Activated T-helper 2 cell treated with anti-CD3 and anti-CD28 coated beads, Interferon-gamma antibody, Interleukin-2, Interleukin-4, amounts not matched to agents 10 μg/mL and 5 μg/mL and 100 μg/mL, durations not matched to agents 14 hours and 24 hours and 36 hours (primary cell): ENCODE measurements at places on chromosomes 16 and 17. TPM values are rescaled to one million over a fixed set of nuclear protein-coding genes. Genes with fewer than 3 reads are reported as not detected.
A peak's percentile ranks its signal among the peaks of the same experiment; 100 is the strongest.

GRCh38 chr16:32116080-32116479 lies 137.0 kb upstream of the TP53TG3D start:
- DNase-seq, result no peak
- peaks cover 6% of the 10 kb centered on the region for H3K27me3 ChIP-seq
- no peaks in the 10 kb centered on the region for H3K36me3 ChIP-seq
- peak overlapping the region; percentile 45 for H3K4me3 ChIP-seq

GRCh38 chr16:24514096-24514495 lies 25.3 kb upstream of the RBBP6 start:
- DNase-seq, result no peak
- no peak overlapping the region for H3K27ac ChIP-seq
- no peaks in the 10 kb centered on the region for H3K36me3 ChIP-seq
- H3K4me3 ChIP-seq, result no peak overlapping the region
- peaks cover 4% of the 10 kb centered on the region for H3K4me1 ChIP-seq

- no peak overlapping the region for H3K27ac ChIP-seq
- H3K4me1 ChIP-seq, result peaks cover 9% of the 10 kb centered on the region
- no peak for DNase-seq
- no peak overlapping the region for H3K4me3 ChIP-seq
- H3K36me3 ChIP-seq, result peaks cover 6% of the 10 kb centered on the region
These were observed 147.7 kb downstream of the SKAP1 start for GRCh38 chr17:48282303-48282702.

- DNase-seq, result no peak
- peaks cover 26% of the 10 kb centered on the region for H3K27me3 ChIP-seq
These were observed 16.7 kb downstream of the MMP28 start for GRCh38 chr17:35778641-35779196.

- DNase-seq, result peak; percentile 36
- peak overlapping the region; percentile 17 for H3K4me3 ChIP-seq
- H3K27ac ChIP-seq, result no peak overlapping the region
- peaks cover 17% of the 10 kb centered on the region for H3K27me3 ChIP-seq
These were observed 94.1 kb downstream of the MRM3 start for GRCh38 chr17:876272-876671.

- H3K36me3 ChIP-seq, result no peaks in the 10 kb centered on the region
- no peaks in the 10 kb centered on the region for H3K27me3 ChIP-seq
These were observed 34.3 kb upstream of the WSCD1 start for GRCh38 chr17:6035801-6036394.

DNA sequence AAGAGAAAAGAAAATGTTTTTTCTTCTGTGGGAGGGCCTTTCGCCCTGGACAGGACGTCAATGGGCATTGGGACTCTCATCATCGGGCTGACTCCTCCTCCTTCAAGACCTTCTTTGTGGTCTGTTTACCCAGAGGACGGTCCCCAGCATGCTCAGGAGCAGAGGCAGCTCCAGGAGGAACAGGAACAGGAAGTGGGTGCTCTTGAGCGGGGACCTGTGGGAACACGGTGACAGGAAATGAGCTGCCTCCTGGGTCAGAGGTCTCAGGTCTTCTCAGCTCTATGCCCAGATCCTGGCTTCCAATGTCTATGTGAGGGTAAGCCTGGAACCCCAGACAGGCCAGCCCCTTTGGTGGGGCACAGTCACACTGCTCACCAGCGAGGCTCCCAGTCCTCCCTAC lies 12.2 kb downstream of the CD300LD start:
- DNase-seq, result no peak
- no peak overlapping the region for H3K27ac ChIP-seq
- peaks cover 7% of the 10 kb centered on the region for H3K4me1 ChIP-seq
- H3K27me3 ChIP-seq, result peaks cover 9% of the 10 kb centered on the region

- peak overlapping the region; percentile 90 for H3K27ac ChIP-seq
- H3K27me3 ChIP-seq, result no peaks in the 10 kb centered on the region
- H3K4me3 ChIP-seq, result peak overlapping the region; percentile 91
- no peak for DNase-seq
- H3K36me3 ChIP-seq, result peaks cover 6% of the 10 kb centered on the region
- H3K4me1 ChIP-seq, result peaks cover 24% of the 10 kb centered on the region
These were observed 28.3 kb upstream of the ST6GALNAC1 start for GRCh38 chr17:76671912-76672262.

DNA sequence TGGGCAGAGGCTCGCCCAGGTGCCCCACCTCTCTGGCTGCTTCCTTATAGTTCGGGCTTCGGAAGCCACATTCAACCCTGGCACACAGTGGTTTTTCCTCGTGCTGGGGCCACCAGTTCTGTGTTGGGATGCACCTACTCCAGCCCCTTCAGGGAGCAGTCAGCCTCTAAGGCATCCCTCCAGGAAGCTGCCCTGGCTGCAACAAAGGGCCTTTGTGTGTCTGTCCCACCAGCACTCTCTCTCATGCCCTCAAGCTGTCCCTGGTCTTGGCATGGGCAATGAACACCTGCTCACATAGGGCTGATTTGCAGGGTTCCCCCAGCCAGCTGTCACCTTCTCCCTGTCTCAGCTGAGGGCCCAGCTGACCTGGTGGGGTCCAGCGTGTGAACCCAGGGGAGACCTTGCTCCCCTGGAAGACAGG lies 754 bp upstream of the NOXO1 start:
- peaks cover 5% of the 10 kb centered on the region for H3K4me1 ChIP-seq
- peaks cover 30% of the 10 kb centered on the region for H3K27me3 ChIP-seq
- peaks cover 30% of the 10 kb centered on the region for H3K36me3 ChIP-seq
- no peak for DNase-seq
- no peak overlapping the region for H3K27ac ChIP-seq

GRCh38 chr16:2339521-2340484 lies 725 bp downstream of the ABCA3 start:
- no peaks in the 10 kb centered on the region for H3K36me3 ChIP-seq
- H3K27me3 ChIP-seq, result peaks cover 22% of the 10 kb centered on the region
- peak; percentile 38 for DNase-seq
- peaks cover 23% of the 10 kb centered on the region for H3K4me1 ChIP-seq

GRCh38 chr16:27853651-27854050 lies 209.9 kb downstream of the GSG1L start:
- no peak overlapping the region for H3K4me3 ChIP-seq
- no peaks in the 10 kb centered on the region for H3K36me3 ChIP-seq
- H3K4me1 ChIP-seq, result no peaks in the 10 kb centered on the region
- no peak overlapping the region for H3K27ac ChIP-seq

DNA sequence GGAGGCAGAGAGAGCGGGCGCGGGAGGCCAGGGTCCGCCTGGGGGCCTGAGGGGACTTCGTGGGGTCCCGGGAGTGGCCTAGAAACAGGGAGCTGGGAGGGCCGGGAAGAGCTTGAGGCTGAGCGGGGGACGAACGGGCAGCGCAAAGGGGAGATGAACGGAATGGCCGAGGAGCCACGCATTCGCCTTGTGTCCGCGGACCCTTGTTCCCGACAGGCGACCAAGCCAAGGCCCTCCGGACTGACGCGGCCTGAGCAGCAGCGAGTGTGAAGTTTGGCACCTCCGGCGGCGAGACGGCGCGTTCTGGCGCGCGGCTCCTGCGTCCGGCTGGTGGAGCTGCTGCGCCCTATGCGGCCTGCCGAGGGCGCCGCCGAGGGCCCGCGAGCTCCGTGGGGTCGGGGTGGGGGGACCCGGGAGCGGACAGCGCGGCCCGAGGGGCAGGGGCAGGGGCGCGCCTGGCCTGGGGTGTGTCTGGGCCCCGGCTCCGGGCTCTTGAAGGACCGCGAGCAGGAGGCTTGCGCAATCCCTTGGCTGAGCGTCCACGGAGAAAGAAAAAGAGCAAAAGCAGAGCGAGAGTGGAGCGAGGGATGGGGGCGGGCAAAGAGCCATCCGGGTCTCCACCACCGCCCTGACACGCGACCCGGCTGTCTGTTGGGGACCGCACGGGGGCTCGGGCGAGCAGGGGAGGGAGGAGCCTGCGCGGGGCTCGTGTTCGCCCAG lies 1.2 kb upstream of the CBX4 start:
- no peak overlapping the region for H3K4me3 ChIP-seq
- no peak for DNase-seq
- no peaks in the 10 kb centered on the region for H3K36me3 ChIP-seq
- H3K27me3 ChIP-seq, result peaks cover 24% of the 10 kb centered on the region
- peaks cover 12% of the 10 kb centered on the region for H3K4me1 ChIP-seq

DNA sequence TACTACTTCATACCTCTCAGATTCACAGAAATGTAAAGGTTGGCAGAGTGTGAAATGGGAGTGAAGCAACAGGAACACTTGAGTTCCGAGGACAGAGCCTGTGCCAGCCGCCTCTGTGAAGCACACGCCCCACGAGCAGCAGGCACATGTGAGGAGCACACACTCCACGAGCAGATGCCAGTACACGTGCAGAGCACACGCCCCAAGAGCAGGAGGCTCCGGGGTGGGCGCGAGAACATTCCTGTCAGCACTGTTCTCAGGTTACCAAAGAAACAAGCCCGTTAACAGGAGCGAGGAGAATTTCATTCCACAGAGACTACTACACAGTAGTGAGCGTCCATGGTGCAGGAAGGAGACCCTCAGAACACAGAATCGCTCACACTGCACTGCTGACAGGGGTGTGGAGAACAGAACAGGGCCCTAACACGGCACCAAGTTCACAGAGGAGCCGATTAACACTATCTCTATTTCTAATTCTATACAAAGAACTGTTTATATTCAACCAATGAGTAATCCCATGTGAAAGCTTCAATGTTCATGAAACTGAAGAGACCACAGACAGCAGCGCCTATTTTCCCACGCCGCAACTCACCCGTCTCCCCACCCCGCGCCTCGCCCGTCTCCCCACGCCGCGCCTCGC lies 40.1 kb downstream of the KLHDC4 start:
- no peak overlapping the region for H3K27ac ChIP-seq
- no peaks in the 10 kb centered on the region for H3K27me3 ChIP-seq
- H3K4me3 ChIP-seq, result no peak overlapping the region
- peaks cover 3% of the 10 kb centered on the region for H3K4me1 ChIP-seq

DNA sequence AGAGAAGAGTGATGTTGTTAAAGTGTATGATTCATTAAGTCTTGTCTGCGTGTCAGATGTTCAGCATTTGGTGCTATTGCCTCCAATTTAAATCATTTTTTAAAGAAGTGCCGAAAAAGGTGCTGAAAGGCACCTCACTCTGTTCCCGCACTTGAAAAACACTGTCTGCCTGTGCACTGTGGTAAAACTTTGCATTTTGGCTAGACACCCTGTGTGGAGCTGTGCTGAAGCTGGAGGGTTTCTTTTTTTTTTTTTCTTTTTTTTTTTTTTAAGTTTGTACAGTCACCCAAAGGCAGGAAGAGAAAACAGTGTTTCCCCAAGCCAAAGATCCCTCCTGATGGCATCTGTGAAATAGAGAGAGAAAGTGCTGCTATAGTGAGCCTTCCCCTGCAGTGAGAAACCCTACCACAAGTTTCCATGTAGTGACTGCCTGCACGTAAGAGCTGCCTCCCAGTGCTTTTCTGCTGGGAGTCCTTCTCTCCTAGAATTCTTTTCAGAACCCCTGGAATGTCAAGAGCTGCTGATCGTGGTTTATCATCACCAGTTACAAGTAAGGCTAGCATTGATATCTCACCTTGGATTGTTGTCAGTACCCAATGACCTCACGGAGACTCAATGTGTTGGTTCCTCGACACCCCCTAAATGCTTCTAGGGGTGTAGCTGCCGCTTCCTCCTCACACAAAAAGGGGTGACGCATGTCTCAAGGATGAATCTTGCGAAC lies 116.0 kb upstream of the SOX9 start:
- H3K27me3 ChIP-seq, result no peaks in the 10 kb centered on the region
- no peak overlapping the region for H3K4me3 ChIP-seq
- no peak for DNase-seq
- H3K27ac ChIP-seq, result no peak overlapping the region
- H3K36me3 ChIP-seq, result no peaks in the 10 kb centered on the region

DNA sequence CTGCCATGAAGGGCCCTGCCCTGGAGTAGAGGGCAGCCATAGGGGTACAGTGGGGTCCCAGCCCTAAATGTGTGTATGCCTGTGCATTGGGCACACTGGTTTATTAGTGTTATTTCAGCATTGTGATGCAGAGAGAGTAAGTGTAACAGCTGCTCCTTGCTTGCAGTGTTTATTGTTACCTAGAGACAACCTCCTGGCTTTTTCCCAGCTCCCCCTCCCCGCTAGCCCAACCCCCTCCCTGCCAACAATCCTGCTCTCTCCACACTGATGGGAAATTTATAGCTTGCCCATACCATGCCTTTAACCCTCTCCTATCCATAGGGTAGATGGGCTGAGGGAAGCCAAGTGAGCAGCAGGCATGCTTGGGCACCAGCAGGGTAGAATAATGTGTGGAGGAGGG lies 51.3 kb downstream of the NEUROD2 start:
- H3K4me3 ChIP-seq, result no peak overlapping the region
- H3K36me3 ChIP-seq, result peaks cover 45% of the 10 kb centered on the region
- H3K27me3 ChIP-seq, result no peaks in the 10 kb centered on the region
- no peak overlapping the region for H3K27ac ChIP-seq

DNA sequence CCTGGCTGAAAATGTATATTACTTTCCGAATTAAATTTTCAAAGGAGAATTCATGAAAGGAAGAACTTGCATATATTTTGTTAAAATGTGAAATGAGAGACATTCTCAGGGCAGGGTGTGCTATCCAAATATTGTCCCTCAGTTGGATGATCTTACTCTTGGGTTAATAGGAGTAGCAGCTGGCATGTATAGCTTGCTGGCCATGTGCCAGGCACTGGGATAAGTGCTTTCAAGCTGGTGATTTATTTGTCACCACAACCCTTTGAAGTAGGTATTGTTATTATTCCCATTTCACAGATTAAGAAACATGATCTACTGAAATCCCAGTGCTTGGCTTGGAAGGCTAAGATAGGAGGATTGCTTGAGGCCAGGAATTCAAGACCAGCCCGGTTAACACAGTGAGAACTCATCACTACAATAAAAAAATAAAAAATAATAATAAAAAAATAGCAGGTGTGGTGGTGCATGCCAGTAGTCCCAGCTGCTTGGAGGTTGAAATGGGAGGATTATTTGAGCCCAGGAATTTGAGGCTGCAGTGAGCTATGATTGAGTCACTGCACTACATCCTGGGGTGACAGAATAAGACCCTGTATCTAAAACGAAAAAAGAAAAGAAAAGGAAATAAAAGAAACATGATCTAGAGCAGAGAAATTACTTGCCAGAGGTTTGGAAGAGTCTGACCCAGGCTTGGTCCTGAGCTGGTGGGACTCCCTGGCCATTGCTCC lies 11.6 kb upstream of the MPHOSPH6 start:
- H3K36me3 ChIP-seq, result no peaks in the 10 kb centered on the region
- H3K27ac ChIP-seq, result no peak overlapping the region
- peaks cover 44% of the 10 kb centered on the region for H3K27me3 ChIP-seq
- H3K4me3 ChIP-seq, result no peak overlapping the region
- no peak for DNase-seq

DNA sequence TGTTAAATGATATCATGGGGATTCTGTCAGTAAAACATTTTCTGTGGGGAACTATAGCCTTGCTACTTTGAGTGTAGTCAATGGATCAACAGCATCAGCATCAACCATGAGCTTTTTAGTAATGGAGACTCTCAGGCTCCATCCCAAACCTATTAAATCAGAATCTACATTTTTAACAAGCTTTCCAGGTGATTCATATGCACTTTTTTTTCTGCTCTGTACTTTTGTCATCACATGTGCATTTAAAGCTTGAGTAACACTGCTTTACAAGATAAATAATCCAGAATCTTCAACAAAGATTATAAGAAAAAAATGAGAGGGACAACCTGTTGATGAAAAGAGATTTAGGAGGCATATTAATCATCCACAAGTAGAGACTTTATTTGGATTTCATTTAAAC lies 23.5 kb downstream of the NUP93 start:
- H3K4me1 ChIP-seq, result peaks cover 7% of the 10 kb centered on the region
- no peak for DNase-seq
- H3K36me3 ChIP-seq, result peaks cover 74% of the 10 kb centered on the region
- no peak overlapping the region for H3K27ac ChIP-seq
- H3K4me3 ChIP-seq, result no peak overlapping the region

LRRC37B gene
- total RNA-seq, result 34.3 and 40.9 TPM in 2 replicates

TNFRSF17 gene
- total RNA-seq, result not detected in 2 replicates

RAB37 gene
- total RNA-seq, result 9.7 and 12.1 TPM in 2 replicates

NPW gene
- 4.2 and 5.1 TPM in 2 replicates for total RNA-seq

ATP1B2 gene
- total RNA-seq, result 0.32 and 0.37 TPM in 2 replicates

C16orf95 gene
- total RNA-seq, result 12.3 and 12.4 TPM in 2 replicates

TBC1D3H gene
- not detected in 2 replicates for total RNA-seq

CD300A gene
- total RNA-seq, result 16.6 and 16.7 TPM in 2 replicates

SLC5A10 gene
- total RNA-seq, result not detected in 2 replicates

HOXB8 gene
- not detected in 2 replicates for total RNA-seq

MRPS7 gene
- total RNA-seq, result 99.4 and 101 TPM in 2 replicates
